HAP-1 (cell line): ENCODE measurements at places on chromosomes 16 and 17.

DNA sequence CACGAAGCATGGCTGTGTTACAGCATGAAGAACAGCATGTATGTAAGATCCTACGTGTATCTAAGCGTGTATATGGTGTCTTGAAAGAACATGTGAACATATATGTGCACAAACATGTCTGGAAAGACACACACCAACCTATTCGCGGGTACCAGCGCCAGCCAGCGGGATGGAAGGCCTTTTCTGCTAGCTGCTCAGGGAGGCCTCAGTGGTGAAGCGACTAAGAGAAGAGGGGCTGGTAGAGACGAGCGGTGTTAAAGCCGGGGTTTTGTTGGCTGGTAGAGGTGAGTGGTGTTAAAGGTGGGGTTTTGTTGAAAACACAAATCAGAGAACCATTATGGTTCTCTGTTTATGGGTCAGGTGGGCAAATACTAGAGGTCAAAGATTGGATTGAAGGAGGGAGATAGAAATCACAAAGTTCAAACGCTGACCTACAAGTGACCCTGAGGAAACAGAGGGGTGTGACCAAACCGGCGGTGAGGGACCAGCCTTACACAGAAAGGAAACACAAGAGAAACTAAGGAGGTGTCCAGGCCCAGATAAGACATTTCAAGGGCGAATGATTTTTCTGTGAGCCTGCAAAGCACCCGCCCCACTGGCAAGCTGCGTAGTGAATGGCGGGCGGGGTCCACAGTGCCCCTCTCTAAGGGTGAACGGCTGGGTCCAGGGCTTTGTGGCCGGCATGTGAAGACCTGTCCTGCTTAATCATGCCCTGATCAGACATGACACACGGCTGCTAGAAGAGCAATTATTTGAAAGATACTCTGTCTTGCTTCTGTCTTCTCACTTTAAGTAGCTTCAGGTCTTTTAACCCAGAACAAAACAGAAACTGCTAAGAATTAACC is 8.1 kb downstream of the ZCCHC14 start:
- DNase-seq = no peak

GRCh38 chr17:43469145-43469544 is 14.6 kb upstream of the DHX8 start:
- DNase-seq = no peak

DNA sequence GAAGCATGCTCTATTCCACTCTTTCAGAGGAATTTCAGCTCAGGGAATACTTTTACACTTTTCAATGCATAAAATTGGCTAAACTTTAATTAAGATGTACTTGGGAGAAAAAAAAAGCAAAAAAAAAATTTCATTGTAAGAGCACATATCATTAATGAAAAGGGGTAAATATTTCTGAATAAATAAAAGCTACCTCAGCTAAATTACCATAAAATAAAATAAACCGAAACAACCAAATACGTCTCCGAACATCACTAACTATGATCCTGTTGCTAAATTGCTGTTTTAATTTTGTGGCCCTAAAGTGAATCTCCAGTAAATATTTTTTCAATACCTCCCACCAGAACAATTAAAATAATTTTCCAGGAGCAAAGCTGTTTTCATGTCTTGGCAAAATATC is 203.7 kb upstream of the KCNJ16 start:
- DNase-seq = no peak

DNA sequence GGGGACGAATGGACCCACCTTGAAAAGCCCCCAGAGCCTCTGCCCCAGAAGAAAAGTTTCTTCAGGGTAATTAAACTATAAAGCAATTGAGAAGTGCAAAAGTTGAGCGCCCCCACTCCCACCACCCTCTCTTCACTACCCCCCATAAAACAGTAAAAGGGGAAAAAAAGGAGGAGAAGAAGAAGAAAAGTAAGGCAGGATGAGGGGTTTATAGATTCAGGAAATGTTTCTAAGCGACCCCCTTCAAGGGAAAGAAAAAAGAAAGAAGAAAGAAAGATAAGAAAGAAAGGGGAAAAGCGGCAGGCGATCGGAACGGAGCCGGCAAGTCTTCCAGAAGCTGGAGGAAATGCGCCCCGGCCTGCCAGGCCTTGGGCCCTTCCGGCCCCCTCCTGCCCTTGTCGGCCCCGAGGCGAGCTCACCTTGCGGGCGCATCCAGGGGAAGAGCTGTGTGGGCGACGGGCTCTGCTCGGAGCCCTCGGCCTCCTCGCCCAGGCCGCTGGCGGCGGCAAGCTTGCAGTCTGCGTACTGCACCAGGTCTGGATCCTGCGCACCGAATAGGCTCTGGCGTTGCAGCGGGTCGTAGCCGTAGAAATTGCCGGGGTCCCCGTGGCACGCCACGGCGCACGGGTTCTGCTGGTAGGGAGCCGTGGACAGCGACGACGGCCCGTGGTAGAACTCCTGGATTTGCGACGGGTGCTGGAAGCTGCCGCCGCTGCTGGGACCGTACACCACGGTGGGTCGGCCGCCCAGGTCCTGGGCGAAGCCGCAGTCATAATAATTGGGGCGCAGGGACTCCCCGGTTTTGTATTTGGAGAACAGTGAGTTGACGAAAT is 1.0 kb downstream of the HOXB8 start:
- no peak for DNase-seq

DNA sequence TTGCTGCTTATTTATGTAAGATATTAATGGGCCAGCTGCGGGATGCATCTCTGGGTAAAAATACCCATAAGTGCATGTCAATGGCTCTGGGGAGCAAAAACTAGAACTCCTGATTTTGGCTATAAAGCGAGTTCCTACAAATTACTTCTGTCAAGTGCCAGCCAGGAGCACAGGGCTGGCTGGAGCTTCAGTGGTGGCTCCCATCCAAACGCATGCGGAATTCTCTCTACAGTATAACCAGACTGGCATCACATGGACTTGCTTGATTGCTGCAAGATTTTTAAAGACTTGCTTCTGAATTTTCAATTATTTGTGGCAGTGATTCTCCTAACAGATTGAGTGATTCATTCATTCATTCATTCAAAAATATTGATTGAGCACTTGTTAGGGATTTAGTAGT is 260.9 kb downstream of the PHKB start:
- DNase-seq = no peak

DNA sequence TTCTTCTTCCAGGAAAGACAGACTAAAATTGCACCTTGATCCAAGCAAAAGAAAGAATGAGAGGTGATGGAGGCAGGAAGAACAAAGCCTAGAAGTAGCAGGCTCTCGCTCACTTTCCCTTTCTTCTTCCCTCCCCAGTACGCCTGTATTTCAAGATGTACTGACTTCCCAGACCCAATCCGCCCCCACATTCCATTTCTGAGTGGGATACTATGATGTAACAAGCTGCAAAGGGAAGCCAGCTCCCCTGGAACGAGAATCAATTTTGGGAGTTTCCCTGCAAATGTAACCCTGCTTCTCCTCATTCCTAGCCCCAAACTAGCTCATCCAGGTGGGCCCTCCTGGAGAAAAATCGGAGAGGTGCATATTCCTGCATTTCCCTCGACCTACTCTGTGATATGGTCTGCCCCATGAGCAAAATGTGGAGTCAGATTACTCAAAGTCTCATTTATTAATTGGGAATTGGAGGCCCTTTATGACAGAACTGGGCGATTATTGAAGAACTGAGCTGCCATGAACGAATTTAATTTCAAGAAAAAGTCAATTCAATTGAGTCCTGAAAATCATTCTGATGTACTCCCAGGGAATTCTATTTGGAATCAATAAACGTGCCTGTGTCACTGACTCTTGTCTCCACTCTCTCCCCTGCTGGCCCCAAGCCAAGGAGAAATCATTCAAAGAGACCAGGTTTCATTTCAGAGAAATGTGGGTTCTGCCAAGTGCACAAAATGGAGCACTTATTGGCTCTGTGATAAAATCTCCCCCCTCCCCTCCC is 398.9 kb downstream of the SHISA9 start:
- DNase-seq = no peak

DNA sequence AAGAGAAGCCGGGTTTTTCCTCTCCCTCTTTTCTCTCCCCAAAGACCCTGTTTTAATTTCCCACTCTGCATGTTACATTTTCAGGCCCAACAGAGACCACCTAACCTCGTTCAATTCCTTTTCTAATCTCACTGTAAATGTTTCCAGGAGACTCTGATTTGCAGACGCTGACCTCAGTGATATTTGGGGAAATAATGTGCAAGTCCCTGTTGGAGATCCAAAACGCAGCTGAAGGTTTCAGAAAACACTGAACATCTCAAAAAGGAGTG is 386.6 kb downstream of the NPIPA8 start:
- DNase-seq = no peak

DNA sequence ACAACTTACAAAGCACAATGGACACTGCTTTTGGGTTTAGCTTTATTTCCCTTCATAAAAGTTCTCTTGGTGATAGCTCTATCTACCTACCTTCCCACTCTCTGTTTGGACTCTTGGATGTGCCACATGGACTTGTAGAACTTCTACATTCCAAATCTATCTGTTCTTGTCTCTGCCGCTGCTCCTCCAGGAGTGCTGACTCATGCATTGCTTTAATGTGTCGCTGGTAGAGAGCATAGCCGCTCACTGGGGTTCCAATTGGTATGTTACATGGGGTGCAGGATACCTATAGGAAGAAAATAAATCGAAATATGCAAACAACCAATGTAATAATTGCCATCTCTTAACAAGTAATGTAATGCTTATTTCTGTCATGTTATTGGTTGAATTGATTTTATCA is 92.1 kb downstream of the TTC19 start:
- DNase-seq = no peak

DNA sequence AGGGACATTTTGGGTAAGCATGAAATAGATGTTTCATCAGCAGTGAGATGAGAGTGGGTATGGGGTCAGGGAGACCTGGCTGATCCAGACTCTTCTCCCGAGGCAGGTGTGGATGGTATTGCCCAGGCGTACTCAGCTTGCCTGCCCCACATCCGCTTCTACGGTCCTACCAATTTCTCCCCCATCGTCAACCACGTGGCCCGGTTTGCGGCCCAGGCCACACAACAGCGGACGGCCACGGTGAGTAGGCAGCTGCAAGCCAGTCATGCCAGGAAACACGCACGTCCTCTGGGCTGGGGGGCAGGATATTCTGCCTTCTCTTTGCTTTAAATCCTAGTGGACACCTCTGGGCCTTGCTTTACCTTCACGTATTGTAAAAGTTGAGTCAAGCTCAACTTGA is 44.7 kb downstream of the CPNE2 start:
- no peak for DNase-seq

GRCh38 chr16:59259950-59260319 is 525.8 kb upstream of the GOT2 start:
- DNase-seq = no peak

GRCh38 chr16:72902206-72902605 is 145.7 kb downstream of the ZFHX3 start:
- DNase-seq = no peak

GRCh38 chr16:10970065-10970464 is 25.7 kb downstream of the CLEC16A start:
- no peak for DNase-seq

DNA sequence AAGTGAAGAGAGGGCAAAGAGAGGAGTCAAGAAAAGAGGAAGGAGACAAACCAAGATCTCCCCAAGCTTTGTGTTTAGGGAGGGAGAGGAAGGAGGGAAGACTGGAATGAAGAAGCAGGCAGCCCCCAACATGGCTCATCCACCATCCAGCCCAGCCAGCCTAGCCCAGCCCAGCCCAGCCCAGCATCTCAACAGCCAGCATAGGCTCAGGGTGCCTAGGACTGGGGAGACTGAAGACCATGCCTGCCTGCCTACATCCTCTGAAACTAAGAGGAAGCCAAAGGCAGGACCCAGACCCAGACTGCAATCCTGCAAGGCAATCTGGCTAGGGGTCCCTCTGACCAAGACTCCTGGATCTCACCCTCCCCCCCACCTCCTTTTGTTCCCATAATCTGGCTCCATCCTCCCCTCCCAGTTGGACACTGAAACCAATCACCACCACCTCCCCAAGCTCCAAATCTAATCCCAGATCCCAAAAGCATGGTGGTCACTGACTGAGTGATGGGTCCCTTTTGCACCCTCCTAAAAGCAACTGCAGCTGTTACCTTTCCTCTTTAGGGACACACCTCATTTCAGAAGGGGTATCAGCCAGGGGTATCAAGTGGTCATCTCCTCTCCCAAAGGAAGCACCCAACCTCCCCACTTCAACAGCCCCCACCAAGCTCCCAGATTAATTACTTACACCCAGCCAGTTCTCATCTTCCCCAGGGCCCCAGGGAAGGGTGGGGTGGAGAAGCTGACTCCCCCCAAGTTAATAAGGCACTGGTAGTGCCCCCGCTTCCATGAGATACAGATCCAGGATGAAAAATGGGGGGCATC is 1.2 kb downstream of the HDAC5 start:
- no peak for DNase-seq

GRCh38 chr16:63530208-63530607 is 1494.0 kb upstream of the CDH8 start:
- no peak for DNase-seq

DNA sequence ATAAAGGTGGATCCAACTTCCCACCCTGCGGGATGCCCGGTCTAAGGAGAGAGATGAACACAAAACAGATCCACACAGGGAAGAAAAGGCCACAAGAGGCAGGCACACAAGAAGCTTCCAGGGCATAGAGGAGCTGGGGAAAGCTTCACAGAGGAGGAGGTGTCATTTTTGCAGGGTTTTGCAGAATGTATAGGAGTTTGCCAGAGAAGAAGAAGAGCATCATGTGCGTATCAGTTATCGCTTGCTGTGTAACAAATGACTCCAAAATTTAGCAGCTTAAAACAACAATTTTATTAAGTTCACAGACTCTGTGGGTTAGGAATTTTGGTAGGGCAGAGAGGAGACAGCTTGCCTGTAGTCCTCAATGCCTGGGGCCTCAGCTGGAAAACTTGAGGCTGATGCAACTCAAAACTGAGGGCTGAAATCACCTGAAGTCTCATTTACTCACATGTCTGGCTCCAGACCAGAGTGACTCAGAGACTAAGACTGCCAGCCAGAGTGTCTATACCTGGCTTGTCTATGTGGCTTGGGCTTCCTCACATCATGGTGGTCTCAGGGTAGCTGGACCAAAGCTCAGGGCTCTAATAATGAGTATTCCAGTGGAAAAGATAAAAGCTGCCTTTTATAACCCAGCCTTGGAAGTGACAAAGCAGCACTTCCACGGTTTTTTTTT is 33.9 kb upstream of the ZNF423 start:
- no peak for DNase-seq

- DNase-seq = no peak
Observed at GRCh38 chr17:79952265-79952877, 83.3 kb downstream of the TBC1D16 start.

GRCh38 chr16:47887496-47887895 is 268.3 kb downstream of the ABCC12 start:
- DNase-seq = peak; percentile 74
